ENCODE measurements at places on chromosomes 3 and 15. TPM values are rescaled to one million over a fixed set of nuclear protein-coding genes. Genes with fewer than 3 reads are reported as not detected.

GCSAM gene
- 15.8 TPM for total RNA-seq

PRICKLE2 gene
- total RNA-seq: not detected

TM4SF4 gene
- total RNA-seq: not detected

SIDT1 gene
- total RNA-seq: 74.2 TPM

SMCO1 gene
- not detected for total RNA-seq

IL12A gene
- 2.8 TPM for total RNA-seq

All from T-cell (primary cell).